ENCODE measurements at places on chromosomes 2 and 18.

DNA sequence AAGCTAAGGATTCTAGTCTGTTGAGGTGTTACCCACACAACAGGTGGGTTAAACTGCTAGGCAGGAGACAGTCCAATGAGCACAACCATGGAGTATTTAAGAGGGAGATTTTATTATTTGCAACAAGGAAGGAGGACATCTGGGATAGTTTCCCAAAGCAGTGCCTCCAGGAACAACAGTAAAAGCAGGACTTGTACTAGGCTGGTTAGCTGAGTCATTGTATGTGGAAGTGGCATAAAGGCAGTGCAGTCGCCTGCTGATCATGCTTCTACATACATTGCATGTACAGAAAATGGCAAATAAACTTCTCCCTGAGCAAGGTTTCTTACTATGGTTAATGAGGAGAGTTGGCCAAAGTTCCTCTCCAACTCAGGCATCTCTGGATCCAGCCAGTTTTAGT, 46.1 kb upstream of the CYTIP start:
- DNase-seq, result no peak

GRCh38 chr2:194205568-194206227, 1451.3 kb upstream of the SLC39A10 start:
- DNase-seq, result no peak

DNA sequence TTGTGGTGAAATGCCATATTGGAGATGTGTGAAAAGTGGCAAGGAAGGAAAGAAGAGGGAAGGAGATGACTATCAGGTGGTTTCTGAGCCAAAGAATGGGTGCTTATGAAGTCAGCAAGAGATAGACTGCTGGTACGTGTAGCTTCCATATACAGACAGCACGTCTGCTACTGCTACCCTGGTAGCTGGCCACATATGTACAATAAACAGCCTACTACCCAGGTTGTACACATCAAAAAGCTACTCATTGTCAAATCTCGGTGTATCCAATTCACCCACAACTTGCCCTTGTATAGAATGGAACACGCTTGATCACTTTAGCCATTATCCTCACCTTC, 761.8 kb downstream of the LRRTM4 start:
- no peak for DNase-seq

DNA sequence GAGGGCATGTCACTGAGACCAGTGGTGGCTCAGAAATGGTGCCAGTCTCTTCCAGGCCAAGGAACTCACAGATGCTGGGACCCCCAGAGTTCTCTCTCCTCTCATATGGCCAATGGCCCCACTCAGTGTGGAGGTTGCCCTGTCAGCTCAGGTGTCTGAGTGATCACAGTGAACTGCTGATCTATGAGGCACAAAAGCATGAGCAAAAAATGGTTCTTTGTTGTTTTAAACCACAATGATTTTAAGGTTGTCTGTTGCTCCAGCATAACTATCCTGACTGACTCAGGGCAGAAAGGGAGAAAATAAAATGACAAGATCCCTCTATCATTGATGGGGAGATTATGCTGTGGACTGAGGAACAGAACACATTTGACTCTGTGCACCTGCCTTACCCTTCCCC, 57.8 kb downstream of the FBLN7 start:
- no peak for DNase-seq

Measured in GM19239 (cell line).